ENCODE measurements at places on chromosomes 3 and 15.

- DNase-seq = peak; percentile 77
These were observed 64.1 kb upstream of the KLHL25 start for GRCh38 chr15:85858586-85859375.

DNA sequence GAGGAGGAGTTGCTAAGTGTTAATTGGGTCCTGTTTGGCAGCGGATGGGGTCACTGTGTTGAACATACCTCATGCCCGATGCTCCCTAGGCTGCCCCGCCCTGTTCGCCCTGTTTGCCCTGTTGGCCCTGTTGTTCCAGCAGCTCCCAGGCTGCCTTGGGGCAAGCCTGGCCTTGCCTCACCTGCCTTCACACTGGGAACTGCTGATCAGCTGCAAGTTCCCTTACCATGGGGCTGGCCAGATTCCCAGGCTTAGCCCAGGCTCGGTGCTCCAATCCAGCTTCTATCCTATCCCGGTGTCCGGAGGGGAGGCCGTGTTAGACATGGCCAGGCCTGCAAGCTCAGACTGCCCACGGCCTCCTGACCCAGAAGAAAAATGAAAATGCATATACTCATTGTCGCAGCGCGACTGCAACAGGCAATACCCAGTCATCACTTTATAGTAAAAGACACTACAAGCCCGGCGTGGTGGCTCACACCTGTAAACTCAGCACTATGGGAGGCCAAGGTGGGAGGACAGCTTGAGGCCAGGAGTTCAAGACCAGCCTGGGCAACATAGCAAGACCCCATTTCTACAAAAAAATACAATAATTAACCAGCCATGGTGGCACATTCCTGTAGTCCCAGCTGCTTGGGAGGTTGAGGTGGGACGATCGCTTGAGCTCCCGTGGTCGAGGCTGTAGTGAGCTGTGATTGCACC is 42.9 kb upstream of the ZNF710 start:
- DNase-seq = peak; percentile 94

DNA sequence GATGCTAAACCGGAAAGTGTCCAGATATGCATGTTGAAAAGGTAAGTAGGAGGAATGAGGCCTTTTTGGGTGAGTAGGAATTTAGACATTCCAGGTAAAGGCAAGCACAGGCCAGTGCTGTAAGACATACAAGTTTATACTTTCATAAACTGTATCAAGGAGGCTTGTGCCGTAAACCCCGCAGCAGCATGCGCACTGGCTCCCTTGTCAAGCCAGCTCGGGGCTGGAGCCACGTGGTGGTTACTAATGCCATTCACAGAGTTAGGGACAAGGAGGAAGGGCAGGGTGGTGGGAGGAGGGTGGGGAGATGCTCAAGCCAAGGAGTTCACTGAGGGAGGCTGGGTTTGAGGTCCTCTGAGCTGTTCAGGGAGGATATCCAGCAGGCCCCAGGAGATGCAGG is 35.8 kb downstream of the PLD1 start:
- DNase-seq = no peak

DNA sequence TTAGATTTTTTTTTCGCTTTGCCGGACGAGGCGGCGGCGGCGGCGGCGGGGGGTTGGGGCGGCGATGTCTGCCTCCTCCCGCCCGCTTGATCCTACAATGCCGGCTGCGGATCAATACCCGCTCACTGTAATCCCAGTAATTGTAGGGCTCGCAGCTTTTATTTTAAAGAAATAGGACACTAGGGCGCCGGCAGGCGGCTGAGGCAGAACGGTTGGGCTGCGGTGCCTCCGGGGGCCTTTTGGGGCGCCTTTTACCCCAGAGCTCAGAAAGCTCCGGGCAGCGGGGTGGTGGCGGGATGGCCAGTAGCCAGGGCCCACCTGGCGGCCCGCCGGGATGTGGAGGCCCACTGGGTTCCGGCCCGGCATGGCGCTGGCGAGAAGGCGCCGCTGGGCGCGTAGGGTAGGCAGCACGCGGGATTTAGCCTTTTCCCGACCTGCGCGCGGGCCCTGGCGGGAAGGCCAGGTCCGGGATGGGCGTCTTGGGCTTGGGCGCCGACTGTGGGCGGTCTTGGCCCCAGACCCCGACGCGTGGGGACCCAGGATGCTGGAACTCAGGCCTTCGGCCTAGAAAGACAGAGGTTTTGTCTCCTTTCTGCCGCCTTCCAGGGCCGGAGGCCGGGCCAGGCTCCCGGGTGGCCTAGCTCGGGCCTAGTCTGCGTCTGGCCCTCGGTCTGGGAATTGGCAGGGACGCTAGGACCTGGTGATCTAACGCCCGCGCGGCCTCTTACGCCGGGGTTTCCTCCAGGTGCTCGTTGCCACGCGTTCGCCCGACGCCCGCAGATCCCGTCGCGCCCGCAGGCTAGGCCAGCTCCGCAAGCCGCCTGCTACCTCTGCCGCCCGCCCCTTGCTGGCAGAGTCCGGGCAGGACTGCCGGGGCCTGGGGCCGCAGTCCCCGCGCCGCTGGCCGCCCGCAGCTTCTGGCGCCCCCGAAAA is 15.5 kb upstream of the ONECUT1 start:
- DNase-seq = no peak

DNA sequence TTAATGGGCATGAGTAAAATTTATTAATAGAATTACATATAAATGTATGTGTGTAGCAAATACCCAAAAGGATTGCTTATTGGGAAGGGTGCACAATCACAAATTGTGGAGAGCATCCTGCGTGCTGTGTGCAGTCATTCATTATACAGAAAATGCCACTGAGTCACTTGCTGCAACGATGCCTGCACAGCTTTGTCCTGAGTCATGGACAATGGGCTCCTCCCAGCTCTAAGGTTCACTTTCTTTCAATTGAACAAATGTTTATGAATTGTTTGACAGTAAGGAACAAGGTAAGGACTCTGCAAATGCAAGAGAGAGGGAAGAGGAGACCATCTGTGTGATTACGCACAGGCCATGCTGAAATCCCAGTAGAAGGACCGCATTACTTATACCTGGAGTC is 18.7 kb downstream of the CFAP161 start:
- no peak for DNase-seq

Measured in small intestine (tissue), 16 donors.